H1 (cell line): ENCODE measurements at places on chromosomes 11 and 22. TPM values are rescaled to one million over a fixed set of nuclear protein-coding genes. Genes with fewer than 3 reads are reported as not detected.

GRCh38 chr11:84564180-84564866 lies 1062.8 kb downstream of the DLG2 start:
- no peak for DNase-seq

DNA sequence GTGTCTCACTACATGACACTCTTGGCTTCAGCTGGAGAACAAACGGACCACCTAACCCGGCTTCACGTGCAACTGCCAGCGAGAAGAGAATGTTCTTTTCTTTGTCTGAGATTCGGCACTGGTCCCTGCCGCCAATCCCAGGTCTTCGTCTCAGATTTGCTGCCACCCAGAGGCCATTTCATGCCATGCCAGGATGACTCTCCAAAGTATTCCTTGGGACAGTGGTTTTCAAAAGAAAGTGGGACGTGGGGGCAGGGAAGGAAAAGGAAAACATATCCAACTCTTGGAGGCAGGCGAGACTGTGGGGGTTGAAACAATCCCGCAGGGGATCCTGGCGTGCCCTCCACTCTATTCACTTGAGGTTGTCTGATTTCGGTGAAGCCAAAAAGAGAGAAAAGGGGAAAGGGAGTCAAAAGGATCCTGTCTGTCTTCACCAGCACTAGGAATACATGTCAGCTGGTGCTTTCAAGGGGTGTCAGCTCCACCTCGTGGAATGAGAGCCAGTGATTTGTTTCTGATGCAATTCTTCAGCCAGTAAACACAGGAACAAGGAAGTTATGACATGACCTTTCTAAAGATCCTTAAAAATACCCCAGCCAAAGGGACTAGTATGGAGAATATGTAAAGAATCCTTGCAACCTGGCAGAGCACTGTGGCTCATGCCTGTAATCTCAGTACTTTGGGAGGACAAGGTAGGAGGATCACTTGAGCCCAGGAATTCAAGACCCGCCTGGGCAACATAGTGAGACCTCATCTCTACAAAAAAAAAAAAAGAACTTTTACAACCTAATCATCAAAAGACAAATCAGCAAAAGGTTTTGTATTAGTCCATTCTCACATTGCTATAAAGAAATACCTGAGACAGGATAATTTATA lies 41.0 kb upstream of the APLNR start:
- DNase-seq: peak; percentile 84

GRCh38 chr11:8036002-8036802 lies 44.8 kb upstream of the TUB start:
- DNase-seq: peak; percentile 24

GRCh38 chr11:106917973-106918372 lies 100.3 kb downstream of the GUCY1A2 start:
- peak; percentile 74 for DNase-seq

GRCh38 chr11:127049486-127049885 lies 48.9 kb upstream of the KIRREL3 start:
- DNase-seq: no peak

DNA sequence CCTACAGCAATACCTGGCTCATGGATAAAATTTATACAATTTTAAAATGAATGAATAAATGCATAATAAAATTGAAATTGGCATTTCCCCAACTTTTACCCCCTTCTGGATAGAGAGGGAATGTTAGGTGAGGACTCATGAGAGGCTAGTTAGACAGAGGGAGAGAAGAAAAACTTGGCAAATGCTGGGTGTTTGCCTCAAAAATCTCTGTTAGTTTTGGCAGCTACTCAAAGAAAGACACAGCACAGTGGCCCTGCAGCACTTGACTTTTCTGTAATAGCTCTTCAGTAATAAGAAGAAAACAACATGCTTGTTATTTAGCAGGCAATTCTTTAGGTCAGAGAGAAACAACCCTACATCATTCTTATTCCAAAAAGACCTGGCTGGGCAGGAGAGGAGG lies 20.7 kb upstream of the IZUMO1R start:
- DNase-seq: no peak

DNA sequence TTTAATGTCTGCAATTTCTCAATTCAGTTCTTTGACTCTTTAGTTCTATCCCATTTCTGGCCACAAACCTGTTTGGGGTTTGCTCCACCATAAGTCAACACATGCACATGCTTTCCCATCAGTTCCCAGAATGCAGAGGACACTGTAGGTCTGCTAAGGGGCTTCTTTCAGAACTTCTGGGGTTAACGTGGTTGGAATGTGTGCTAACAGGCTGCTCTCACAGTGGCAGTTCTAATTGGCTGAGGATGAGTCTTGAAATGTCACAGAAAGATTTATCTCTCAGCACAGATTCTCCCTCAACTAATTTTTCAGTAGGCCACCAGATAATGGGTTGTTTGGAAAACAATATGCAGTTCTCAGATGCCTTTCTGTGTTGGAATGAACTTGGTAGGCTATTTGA lies 703.4 kb downstream of the NTM start:
- DNase-seq: no peak

DNA sequence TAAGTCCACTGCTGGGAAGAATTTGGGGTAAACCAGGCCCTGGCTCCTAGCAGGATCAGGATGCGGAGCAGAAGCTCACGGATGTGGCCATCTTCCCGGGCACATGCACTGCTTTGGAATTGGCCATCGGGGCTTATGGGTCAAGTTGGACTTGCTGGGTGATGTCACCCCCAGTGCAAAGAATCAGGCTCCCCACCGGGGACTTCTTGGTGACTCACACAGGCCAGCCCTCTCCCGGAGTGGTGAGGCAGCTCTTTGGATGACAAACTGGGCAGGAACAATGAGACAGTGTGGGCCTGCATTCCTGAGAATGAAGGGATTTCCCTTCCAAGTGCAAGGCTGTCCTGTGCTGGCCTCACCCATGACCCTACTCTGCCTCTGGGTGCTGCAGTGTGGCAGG lies 128.8 kb upstream of the ANO1 start:
- no peak for DNase-seq

DNA sequence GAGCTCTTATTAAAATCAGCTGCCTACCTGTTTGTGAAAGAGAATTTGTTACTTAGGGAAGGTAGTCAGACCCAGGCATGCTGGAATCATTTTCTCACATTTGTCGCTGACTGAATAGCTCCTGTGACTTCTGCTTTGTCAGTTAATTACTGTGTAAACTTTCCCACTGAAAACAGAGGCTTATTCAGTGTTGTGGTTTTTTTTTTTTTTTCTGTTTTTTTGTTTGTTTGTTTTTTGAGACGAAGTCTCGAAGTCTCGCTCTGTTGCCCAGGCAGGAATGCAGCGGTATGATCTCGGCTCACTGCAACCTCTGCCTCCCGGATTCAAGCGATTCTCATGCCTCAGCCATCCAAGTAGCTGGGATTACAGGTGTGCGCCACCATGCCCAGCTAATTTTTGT lies 5.6 kb upstream of the LDLRAD3 start:
- DNase-seq: no peak

C11orf97 gene
- total RNA-seq: not detected in 2 replicates

B3GAT1 gene
- total RNA-seq: 32.4 and 35.0 TPM in 2 replicates

NAALAD2 gene
- total RNA-seq: 3.9 and 4.1 TPM in 2 replicates

FOLR1 gene
- 0.55 TPM in 1 of 2 replicates, not detected in the other for total RNA-seq
